ENCODE measurements at places on chromosomes 7 and 10.
A peak's percentile ranks its signal among the peaks of the same experiment; 100 is the strongest.

DNA sequence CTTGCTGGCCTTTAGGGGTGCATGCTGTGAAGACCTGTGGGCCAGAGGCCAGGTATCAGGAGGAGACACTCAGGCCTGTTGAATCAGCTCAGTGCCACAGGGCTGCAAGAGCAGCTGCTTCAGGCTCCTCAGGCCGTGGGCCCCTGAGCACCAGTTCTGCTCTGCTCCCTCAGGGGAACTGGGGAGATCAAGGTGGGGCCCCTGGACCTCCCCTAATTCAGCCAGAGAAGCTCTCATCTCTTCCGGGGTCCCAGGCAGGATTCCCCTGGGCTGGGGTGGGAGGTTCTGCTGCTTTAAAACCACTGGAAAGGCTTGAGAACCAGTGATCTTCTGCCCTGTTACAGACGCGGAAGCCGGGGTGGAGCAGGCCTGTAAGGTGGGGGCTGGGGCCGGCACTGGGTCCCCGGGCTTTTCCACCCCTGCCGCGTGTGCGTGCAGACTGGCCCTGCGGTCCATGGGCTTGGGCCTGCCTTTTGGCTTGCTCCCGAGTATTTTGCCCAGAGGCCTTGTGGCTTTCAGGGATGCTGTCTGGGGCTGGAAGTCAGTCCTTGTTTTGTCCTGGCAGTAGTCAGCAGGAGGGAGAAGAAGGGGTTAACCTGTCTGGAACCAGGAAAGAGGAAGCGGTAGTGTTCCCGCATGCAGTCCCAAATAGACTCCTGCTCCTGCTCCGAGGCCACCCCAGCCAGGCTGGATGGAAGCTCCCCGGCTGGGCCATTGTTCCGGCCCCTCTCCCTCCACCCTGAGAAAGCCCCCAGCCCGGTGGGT is 74.3 kb downstream of the LHPP start:
- no peak for DNase-seq
- H3K27me3 ChIP-seq = no peaks in the 10 kb centered on the region
- H3K4me1 ChIP-seq = no peaks in the 10 kb centered on the region
- H3K36me3 ChIP-seq = no peaks in the 10 kb centered on the region

- no peaks in the 10 kb centered on the region for H3K36me3 ChIP-seq
- no peak for DNase-seq
- no peaks in the 10 kb centered on the region for H3K4me1 ChIP-seq
- no peak overlapping the region for H3K27ac ChIP-seq
- H3K27me3 ChIP-seq = no peaks in the 10 kb centered on the region
These were observed 170.3 kb downstream of the NRP1 start for GRCh38 chr10:33164060-33164709.

DNA sequence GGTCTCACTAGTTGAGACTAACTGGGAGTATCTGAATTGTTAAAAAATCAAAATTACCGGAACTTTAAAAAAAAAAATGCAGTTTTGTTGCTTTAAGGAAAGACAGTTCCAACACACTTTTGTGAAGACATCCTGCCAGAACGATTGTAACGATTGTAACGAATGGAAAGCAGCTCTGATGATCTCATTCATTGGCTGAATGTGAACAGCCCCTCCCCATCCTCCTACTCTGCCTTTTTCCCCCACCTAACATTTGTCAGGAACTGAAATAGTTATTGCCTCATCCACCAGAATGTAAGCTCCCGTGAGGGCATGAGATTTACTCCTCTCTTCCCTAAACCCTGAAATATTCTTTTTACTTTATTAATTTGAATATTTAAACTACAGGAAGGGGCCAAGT is 23.1 kb upstream of the ZC3HAV1L start:
- no peak for DNase-seq
- no peak overlapping the region for H3K4me3 ChIP-seq
- H3K27me3 ChIP-seq = no peaks in the 10 kb centered on the region
- no peaks in the 10 kb centered on the region for H3K4me1 ChIP-seq
- no peak overlapping the region for H3K27ac ChIP-seq

DNA sequence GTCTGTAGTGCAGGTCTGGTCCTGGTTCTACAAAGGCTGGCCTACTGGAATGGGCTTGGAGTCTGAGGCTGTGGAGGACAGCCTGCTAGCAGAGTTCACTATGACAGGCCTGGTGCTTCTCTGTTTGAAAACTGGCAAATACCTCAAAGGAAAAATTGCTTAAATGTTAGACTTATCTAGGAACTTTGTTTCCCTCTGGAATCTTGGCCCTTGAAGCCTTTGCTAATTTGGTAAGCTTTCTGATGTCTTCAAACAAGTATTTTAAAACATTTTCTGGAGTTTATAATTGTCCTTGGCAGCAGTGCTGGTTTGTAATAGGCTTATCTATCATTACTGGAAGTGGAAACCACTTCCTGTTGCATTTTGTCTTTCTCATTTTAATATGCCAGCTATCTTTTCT is 139.7 kb downstream of the TMEM26 start:
- no peak overlapping the region for H3K4me3 ChIP-seq
- H3K36me3 ChIP-seq = no peaks in the 10 kb centered on the region
- no peak for DNase-seq
- H3K27ac ChIP-seq = no peak overlapping the region
- H3K4me1 ChIP-seq = peaks cover 11% of the 10 kb centered on the region

DNA sequence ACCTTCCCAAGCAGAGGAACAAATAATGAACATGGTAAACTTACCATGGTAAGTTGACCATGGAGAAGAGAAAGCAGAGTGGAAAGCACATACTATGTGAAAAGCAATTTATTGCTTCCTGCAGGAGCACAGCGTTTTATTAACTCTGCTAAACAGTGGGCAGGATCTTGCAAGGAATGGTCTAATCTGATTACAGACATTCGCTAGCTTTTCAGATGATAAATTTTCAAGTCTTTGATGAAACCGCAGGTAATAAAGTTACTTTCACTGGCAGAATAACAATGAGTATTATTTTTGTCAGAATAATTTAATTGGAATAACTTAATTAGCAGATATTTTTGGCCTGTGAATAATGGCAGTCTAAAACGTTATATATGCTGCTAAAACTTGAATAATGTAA is 89.6 kb upstream of the HGF start:
- no peak overlapping the region for H3K4me3 ChIP-seq
- no peak overlapping the region for H3K27ac ChIP-seq
- no peaks in the 10 kb centered on the region for H3K27me3 ChIP-seq
- DNase-seq = no peak

- DNase-seq = peak; percentile 79
- H3K27me3 ChIP-seq = peaks cover 4% of the 10 kb centered on the region
- H3K36me3 ChIP-seq = no peaks in the 10 kb centered on the region
- H3K4me3 ChIP-seq = peak overlapping the region; percentile 55
These were observed 859 bp upstream of the CH25H start for GRCh38 chr10:89207801-89208551.

DNA sequence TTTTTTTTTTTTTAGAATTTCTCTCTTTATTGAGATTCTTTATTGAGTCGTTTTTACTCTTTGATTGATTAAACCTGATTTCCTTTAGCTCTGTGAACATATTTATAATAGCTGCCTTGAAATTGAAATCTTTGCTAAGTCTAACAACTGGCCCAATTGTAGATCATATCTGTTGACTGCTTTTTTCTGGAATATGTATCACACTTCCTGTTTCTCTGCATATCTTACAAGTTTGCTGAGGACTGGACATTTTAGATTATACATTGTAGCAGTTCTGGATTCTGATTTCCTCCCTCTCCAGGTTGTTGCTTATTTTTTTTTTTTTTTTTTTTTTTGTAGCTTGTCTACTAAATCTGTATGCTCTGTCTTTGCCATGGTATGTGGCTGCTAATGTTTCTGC is 56.3 kb downstream of the PRKAR2B start:
- no peaks in the 10 kb centered on the region for H3K36me3 ChIP-seq
- no peak overlapping the region for H3K27ac ChIP-seq
- H3K4me3 ChIP-seq = no peak overlapping the region
- no peaks in the 10 kb centered on the region for H3K27me3 ChIP-seq

- no peaks in the 10 kb centered on the region for H3K4me1 ChIP-seq
- no peak overlapping the region for H3K27ac ChIP-seq
- no peaks in the 10 kb centered on the region for H3K36me3 ChIP-seq
- DNase-seq = no peak
These were observed 122.6 kb upstream of the PTER start for GRCh38 chr10:16314259-16314658.

- H3K36me3 ChIP-seq = no peaks in the 10 kb centered on the region
- H3K27ac ChIP-seq = no peak overlapping the region
- H3K4me1 ChIP-seq = no peaks in the 10 kb centered on the region
- H3K4me3 ChIP-seq = no peak overlapping the region
- no peaks in the 10 kb centered on the region for H3K27me3 ChIP-seq
These were observed 151.9 kb downstream of the PKD1L1 start for GRCh38 chr7:47796347-47796746.

DNA sequence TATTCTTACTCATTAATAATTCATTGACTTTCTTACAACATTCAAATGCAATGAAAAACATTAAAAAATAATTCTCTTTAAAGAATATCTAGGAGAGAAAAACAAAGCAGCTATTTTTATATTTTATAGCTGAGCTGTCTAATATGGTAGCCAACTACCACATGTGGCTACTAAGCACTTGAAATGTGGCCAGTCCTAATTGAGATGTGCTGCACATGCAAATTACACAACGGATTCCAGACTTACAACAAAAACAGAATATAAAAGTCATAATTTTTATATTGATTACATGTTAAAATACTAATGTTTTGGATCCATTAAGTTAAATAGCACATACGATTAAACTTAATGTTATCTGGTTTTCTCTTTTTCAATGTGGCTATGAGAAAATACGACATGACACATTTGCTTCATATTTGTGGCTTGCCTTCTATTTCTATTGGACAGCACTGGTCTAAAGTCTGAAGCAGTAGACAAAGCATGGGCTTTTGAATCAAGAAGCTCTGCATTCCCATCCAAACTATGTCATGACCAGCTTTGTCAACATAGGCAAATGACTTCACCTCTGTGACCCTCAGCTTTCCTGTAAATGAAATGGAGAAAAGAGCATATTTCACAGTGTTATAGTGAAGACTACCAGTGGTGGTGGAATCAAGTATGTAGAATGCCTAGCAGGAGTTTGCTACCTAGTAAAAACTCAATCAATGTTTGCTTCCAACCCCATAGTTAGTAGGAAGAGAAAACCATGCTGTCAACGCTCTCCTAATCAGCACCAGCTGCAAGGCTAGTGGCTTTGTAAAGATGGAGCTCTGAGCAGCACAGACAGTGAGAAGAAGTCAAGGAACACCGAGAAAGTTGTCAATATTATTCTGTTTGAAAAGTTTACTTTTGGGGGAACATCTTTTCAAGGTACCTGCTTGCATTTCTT is 37.1 kb upstream of the GDF10 start:
- no peak overlapping the region for H3K4me3 ChIP-seq
- peaks cover 3% of the 10 kb centered on the region for H3K27me3 ChIP-seq
- H3K36me3 ChIP-seq = no peaks in the 10 kb centered on the region
- H3K4me1 ChIP-seq = no peaks in the 10 kb centered on the region

DNA sequence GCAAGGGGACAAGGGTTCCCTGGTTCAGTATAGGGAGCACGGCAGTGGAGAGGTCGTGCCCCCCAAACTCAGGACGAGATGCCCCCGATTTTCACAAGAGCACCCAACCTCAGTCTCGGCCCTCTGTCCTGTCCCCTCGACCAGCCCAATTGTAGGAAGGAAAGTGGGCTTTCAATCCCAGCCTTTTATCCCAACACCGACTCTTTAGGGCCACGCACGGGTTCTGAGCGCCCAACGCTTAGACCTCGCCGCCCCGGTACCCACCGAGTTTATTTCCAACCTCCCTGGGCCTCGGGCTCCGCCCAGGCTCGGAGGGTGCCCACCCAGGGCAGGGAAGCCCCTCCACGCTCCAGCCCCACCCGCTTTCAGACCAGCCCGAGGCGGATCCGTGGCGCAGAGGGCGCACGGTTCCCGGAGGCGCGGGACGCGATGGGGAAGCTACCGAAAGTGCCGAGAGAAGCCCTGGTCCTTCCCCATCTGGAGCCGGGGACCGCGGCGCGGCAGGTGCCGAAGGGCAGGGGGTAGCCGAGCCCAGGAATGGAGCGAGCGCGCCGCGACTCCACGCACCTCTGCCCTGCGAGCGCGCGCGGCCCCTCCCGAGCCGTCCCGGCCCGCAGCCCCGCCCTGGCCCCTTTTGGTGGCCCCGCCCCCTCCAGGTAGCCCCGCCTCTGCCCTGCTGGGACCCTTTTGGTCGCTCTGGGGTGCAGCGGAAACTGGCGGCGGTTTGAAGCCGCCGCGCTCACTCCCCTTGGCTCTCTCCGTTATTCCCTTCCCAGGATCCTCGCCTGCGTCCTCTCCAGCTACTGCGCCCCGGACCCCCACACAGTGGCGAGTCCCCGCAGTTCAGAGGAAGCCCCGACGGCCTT is 20.4 kb downstream of the GRID2IP start:
- no peaks in the 10 kb centered on the region for H3K36me3 ChIP-seq
- no peak overlapping the region for H3K27ac ChIP-seq
- H3K27me3 ChIP-seq = peaks cover 73% of the 10 kb centered on the region
- H3K4me1 ChIP-seq = peaks cover 4% of the 10 kb centered on the region
- H3K4me3 ChIP-seq = peak overlapping the region; percentile 35

- H3K27ac ChIP-seq = no peak overlapping the region
- no peaks in the 10 kb centered on the region for H3K27me3 ChIP-seq
- no peak for DNase-seq
- no peak overlapping the region for H3K4me3 ChIP-seq
These were observed 13.9 kb upstream of the AGR2 start for GRCh38 chr7:16818732-16819131.

DNA sequence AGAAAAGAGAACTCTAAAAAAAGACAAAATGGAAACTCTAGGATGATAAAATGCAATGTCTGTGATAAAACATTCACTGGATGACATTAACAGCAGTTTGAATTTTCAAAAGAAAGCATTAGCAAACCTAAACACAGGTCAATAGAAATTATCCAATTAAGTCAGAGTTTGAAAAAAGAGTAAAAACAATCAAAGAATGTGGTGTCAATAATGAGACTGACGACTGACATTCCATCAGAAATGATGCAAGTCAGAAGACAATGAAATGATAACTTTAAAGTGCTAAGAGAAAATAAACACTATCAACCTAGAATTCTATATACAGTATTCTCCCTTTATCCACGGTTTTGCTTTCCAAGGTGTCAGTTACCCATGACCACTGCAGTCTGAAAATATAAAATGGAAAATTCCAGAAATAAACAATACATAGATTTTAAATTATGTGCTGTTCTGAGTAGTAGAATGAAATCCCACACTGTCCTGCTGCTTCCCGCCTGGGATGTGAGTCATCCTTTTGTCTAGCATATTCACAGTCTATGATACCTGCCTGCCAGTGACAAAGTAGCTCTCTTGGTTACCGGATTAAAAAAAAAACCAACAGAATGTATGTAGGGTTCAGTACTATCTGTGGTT is 38.3 kb upstream of the SFMBT2 start:
- no peak overlapping the region for H3K27ac ChIP-seq
- H3K36me3 ChIP-seq = no peaks in the 10 kb centered on the region
- no peaks in the 10 kb centered on the region for H3K27me3 ChIP-seq
- no peaks in the 10 kb centered on the region for H3K4me1 ChIP-seq
- DNase-seq = no peak

GRCh38 chr10:13062803-13063202 is 37.2 kb upstream of the OPTN start:
- no peaks in the 10 kb centered on the region for H3K27me3 ChIP-seq
- no peaks in the 10 kb centered on the region for H3K36me3 ChIP-seq
- H3K4me1 ChIP-seq = no peaks in the 10 kb centered on the region
- no peak overlapping the region for H3K4me3 ChIP-seq

- peaks cover 6% of the 10 kb centered on the region for H3K4me1 ChIP-seq
- no peak overlapping the region for H3K27ac ChIP-seq
- no peaks in the 10 kb centered on the region for H3K36me3 ChIP-seq
- no peak overlapping the region for H3K4me3 ChIP-seq
- no peak for DNase-seq
These were observed 54.2 kb downstream of the GUSB start for GRCh38 chr7:65927489-65928448.

GRCh38 chr10:71840177-71840957 is 10.7 kb downstream of the PSAP start:
- H3K4me1 ChIP-seq = peaks cover 90% of the 10 kb centered on the region
- no peak overlapping the region for H3K4me3 ChIP-seq
- no peak overlapping the region for H3K27ac ChIP-seq
- no peaks in the 10 kb centered on the region for H3K36me3 ChIP-seq
- DNase-seq = no peak

All from upper lobe of right lung (tissue), 1 donor.